Vein endothelial cell (primary cell): ENCODE measurements at places on chromosomes 6 and 20. TPM values are rescaled to one million over a fixed set of nuclear protein-coding genes. Genes with fewer than 3 reads are reported as not detected.

The PPP1R3D gene
- total RNA-seq, result 7.5 and 8.9 TPM in 2 replicates

The PRICKLE4 gene
- 2.8 and 6.2 TPM in 2 replicates for total RNA-seq

The PBOV1 gene
- total RNA-seq, result not detected in 2 replicates

The LEMD2 gene
- 40.4 and 51.0 TPM in 2 replicates for total RNA-seq

The MUC22 gene
- not detected in 2 replicates for total RNA-seq

The CD83 gene
- 0.33 and 1.7 TPM in 2 replicates for total RNA-seq

The SH3BGRL2 gene
- total RNA-seq, result 26.5 and 33.1 TPM in 2 replicates

The OR2J3 gene
- under 0.01 TPM in 1 of 2 replicates, not detected in the other for total RNA-seq

The CGAS gene
- 3.3 and 6.3 TPM in 2 replicates for total RNA-seq

The ENTPD6 gene
- total RNA-seq, result 37.8 and 48.3 TPM in 2 replicates

The ATF6B gene
- total RNA-seq, result 34.9 and 37.0 TPM in 2 replicates

The ROMO1 gene
- total RNA-seq, result 150 and 171 TPM in 2 replicates

The BTNL2 gene
- not detected in 2 replicates for total RNA-seq

The BPIFA1 gene
- not detected in 2 replicates for total RNA-seq
